ENCODE measurements at places on chromosomes 2 and 18.

GRCh38 chr2:30764021-30764800, 43.0 kb downstream of the CAPN13 start:
- no peak for DNase-seq

- DNase-seq = no peak
Measured at GRCh38 chr2:70047451-70047850, 39.8 kb upstream of the PCBP1 start.

DNA sequence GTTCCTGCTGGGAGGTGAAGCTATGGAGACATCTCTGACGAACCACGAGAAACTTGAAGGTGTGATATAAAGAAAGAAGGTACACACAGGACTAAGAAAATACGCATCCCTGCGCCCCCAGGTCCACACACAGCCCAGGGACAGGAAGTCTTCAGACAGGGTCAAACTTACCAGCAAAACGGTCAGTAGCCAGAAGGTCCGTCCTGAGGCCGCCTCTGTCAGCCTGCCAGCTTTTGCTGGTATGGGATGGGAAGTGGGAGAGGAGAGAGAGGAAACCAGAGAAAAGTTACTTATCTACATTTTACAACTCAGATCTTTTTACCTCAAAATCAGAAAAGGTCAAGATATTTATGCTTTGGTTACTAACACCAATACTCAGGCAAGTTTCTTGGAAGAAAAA, 47.2 kb downstream of the HDLBP start:
- DNase-seq = no peak

DNA sequence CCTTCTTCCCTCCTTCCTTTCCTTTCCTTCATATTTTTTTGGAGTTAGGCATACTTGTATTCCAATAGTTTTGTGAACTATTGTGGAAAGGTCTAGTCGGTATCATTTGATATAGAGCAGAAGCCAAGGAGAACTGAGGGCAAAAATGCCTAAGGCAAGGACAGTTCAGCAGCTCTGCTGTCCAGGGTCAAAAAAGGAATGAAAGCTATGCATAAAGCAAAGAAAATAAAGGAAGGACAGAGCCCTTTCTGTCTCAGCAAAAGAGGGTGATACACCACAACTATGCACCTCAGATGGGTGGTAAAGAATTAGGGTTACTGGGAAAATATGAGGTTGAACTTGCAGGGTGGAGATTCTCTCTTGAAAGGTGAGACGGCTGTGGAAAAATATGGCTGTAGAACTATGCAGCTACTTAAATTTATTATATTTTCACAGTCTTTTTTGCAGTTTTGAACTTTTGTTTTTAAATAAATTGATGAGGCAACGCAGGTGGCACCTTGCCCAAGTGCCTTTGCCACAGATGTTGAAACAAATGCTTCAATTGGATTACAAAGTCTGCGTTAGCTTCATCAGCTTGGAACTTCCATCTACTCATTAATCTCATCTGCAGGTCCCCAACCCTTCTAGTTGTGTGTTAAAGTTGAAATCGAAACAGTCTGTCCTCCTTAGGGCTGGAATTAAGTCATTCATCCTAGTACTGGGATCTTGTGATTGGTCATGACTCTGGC, 20.8 kb downstream of the LHCGR start:
- no peak for DNase-seq

DNA sequence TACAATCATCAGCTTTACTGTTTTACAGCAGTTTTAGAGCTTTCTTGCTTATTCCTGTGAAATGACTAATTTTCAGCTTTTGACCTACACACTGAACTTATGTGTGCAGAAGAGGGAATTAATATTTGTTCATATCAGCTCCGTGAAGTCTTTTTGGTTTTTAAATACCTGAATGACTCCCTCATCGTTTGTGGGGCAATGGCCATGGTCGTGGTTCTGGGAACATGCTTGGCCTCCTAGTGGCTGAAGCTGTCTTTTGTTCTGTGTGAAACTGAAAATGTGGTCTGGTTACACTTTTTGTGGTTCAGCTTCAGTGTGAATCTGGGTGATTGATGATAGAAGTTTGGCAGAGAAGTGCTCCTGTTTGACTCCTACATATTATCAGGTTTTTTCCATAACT, 408.1 kb downstream of the THSD7B start:
- DNase-seq = no peak

GRCh38 chr18:70271742-70272141, 17.1 kb upstream of the SOCS6 start:
- no peak for DNase-seq

DNA sequence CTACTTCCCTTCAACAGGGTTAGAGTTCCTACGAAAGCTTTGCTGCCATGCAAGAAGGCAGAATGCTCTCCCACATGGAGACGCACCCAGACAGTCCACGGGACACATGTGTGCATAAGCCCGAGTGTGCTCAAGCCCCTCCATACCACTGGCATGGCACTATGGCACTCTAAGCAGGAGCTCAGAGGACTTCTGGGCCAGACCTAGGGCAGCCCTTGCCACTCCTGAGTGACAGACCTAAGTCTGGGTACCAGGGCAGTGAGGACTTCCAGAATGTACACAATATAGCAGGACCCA, 11.4 kb upstream of the ARID5A start:
- no peak for DNase-seq

- no peak for DNase-seq
Measured at GRCh38 chr18:57748770-57749603, 54.1 kb downstream of the ATP8B1 start.

GRCh38 chr2:156787517-156787916, 351.3 kb downstream of the GPD2 start:
- DNase-seq = no peak

DNA sequence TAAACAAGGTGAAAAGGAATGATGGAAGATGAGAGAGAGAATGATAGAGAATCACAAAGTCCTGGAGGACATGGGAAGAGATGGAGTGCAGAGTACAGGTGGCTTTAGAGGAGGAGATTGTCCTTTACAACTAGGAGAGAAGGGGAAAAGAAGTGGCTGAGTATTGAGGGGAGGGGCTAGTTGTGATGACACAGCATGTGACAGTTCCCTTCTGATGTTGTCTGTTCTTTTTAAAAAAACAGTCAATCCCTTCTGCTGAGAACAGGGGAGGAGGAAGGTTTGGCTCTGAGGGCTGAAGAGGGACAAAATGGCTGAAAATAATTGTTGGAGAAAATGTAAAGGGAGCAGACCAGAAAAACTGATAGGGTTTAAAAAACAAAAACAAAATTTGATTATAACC, 44.0 kb downstream of the STEAP3 start:
- peak; percentile 32 for DNase-seq

- DNase-seq = peak; percentile 43
Measured at GRCh38 chr2:20612925-20613916, 37.7 kb downstream of the HS1BP3 start.

GRCh38 chr2:143029141-143029540, 100.1 kb upstream of the ARHGAP15 start:
- DNase-seq = no peak

DNA sequence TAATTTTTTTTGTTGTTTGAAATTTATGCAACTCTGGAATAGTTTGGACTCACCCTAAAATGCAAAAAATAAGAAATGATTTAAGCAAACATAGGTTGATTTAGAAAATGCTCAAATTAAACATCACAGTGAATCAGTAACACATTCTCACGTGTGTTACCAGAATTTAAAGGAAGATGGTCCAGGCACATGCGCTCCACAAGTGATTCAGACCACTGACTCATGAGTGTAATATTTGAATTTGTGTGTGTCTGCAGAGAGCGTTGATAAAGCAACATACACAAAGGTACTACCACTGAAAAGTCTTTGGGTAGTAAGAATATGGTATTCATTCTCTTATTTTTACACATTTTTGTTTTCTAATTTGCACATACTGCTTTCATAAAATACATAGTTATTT, 7.9 kb downstream of the SS18 start:
- no peak for DNase-seq

DNA sequence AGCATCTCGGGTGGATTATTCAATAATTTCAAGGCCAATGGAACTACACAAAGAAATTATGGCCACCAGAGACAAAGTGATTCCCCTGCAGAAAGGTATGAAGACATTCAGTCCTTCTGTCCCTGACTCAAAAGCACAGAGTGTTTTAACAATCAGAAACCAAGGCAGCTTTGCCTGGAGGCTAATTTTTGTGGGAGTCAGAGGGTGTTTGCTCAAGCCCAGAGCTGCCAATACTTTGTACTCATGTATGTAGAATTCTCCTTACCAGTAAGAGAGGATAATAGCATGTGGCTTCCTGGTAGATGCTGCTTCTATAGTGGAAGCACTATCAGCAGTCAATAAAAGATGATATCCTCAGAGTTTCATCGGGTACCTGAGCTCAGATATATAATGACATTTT, 178.4 kb downstream of the KCNE4 start:
- DNase-seq = peak; percentile 81

DNA sequence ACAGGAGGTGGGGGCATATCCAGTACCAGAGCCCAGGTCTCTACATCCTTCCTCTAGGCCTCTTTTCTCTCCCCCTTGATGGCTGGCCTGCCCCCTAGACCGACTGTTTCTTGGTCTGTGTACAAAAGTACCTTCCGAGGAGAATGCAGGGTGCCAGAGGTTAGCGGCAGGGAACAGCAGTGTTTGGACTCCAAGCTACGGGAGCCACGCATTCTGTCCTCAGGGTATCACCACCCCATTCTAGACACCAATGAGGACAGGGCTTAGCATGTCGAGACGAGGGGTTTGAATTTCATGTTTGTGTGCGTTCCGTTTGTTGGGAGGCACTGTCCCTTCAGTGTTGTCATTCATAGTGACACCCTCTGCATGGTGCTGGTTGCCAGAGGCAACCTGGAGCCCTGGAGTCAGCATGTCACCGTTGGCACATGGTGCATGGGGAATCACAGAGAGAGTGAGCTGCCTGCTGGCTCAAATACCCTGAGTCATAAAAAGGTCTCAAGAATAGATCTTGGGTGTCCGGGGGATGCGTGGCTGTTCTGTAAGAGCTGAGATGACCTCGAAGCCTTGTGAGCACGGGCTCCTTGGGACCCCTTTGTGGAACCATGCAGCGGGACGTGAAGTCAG, 57.2 kb upstream of the LDLRAD4 start:
- DNase-seq = peak; percentile 42

GRCh38 chr18:57771193-57771592, 31.9 kb downstream of the ATP8B1 start:
- DNase-seq = no peak

DNA sequence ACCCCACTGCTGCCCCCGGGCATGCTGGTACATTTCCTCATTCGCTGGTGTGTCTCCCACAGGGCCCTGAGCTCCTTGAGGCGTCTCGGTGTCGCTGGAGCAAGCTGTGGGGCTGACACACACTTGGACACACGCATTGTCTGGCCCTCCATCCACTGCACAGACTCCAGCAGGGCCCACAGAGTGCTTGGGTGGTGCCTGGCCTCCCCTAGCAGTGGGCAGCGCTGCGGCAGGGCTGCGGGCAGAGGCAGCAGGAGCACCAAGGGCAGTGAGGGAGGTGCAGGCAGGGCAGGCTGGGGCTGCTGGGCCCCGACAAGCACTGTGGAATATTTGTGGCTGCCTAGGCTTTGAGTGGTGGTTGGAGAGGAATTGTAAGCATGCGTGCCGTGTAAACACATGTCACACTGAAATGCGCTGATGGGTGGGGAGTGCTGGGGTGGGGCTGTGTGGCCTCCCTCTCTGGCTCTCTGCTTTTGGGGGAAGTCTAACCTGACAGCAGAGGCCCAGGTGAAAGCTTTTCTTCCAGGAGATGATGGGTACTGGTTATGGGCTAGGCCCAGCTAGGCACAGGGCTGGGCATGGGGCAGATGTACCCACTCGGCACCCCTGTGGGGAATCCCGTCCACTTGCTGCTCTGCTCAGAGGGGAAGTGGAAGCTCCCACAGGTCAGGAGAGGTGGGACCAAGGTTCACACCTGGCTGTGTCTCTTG, 55.5 kb upstream of the HS6ST1 start:
- peak; percentile 86 for DNase-seq

GRCh38 chr18:10851824-10852319, 297.5 kb downstream of the PIEZO2 start:
- DNase-seq = no peak

DNA sequence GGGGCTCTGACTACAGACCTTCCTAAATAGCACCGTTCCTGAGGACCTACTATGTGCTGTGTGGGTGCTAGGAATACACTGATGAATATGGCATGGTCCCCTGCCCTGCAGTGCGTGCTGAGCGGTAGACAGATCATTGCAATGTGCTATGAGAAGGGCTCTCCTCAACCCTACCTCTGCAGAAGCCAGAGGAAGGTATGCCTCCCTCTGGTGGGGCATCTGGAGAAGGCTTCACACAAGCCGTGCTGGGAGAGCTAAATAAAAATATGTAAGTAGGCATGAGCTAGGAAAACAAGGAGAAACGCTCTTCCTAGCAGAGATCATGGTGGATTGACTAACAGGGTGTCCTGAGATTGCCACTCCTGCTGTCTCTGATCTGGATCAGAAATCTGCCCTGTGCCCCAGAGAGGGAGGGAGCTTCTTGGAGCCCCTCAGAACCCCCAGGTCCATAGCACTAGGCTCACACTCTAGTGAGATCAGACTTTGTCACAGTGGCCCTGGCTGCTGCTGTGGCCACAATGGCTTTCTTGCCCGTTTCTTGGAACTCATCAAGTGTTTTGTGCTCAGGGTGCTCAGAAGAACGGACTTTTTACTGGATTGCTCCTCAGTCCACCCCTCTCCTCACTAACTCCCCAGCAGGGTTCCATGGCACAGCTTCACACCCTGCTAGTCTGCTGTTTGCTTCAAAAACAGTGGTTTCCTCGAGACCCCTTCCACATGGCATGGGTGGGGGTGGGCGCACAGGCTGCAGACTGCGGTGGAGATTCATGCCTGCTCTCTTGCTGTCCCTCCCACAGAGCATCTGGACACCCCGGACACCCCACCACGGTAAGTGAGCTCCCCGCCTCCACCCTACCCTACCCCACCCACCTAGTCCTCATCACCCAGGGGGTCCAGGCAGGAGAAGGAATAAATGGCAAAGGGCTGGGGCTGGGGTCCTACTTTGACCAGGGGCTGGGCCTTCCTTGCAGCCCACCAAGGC, 14.2 kb downstream of the SIGLEC15 start:
- peak; percentile 72 for DNase-seq

- DNase-seq = no peak
Measured at GRCh38 chr2:18238209-18238608, 322.2 kb downstream of the RDH14 start.

GRCh38 chr2:197461057-197461456, 7.7 kb downstream of the COQ10B start:
- DNase-seq = no peak

Measured in islet precursor cell (in vitro differentiated cells).